ENCODE measurements at places on chromosomes 7 and 10. TPM values are rescaled to one million over a fixed set of nuclear protein-coding genes. Genes with fewer than 3 reads are reported as not detected.
A peak's percentile ranks its signal among the peaks of the same experiment; 100 is the strongest.

DNA sequence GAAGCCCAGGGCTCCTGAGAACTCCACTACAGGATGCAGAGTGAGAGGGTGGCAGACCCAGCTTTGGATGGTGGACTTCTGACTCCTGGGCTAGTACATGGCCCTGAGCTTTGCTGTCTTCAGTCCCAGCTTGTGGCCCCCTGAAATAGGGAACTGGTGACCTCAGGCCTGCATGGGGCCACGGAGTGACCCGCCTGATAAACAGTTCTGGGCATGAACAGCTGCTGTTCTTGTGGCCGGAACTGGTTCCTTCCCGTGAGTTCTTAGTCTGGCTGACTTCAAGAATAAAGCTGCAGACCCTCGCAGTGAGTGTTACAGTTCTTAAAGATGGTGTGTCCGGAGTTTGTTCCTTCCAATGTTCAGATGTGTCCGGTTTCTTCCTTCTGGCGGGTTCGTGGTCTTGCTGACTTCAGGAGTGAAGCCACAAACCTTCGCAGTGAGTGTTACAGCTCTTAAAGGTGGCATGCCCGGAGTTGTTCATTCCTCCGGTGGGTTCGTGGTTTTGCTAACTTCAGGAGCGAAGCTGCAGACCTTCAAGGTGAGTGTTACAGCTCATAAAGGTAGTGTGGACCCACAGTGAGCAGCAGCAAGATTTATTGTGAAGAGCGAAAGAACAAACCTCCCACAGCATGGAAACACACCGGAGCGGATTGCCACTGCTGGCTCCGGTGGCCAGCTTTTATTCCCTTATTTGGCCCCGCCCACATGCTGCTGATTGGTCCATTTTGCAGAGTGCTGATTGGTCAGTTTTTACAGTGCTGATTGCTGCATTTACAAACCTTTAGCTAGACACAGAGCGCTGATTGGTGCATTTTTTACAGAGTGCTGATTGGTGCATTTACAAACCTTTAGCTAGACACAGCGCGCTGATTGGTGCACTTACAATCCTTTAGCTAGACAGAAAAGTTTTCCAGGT, 268.0 kb downstream of the ZEB1 start:
- DNase-seq = no peak

DNA sequence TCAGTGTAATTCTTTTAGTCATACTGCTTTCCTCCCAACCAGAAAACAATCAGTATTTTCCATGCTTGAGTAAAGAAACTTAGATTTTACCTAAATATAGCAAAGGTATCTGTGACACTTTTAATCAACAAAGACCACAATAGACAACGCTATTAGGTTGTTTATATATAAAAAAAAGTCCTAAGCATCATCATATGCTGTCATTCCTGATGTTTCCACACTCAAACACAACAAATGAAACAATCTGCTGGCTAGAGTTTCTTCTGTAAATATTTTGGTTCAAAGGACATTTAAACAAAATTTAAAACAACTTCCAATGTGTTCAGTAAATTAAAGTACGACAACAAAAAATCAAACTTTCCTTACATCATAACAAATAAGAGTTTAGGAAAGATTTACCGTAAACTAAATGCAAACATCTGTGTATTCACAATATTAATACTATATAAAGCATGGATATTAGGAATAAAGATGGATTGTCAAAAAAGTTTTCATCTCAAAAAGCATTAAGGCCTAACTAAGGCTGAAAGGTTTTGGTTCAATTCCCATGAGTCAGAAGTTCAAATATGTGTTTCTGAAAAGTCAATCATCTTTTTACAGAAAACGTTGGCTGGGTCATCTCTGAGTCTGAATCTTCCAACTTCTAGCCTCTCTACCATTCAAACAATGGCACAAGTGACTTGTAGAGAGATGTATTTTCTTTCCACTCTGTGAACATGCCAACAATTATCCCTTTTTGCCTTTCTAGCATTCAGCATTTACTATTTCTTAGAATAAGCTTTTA, 157.1 kb downstream of the CRPPA start:
- no peak for DNase-seq

The CASP2 gene
- total RNA-seq = 18.3 TPM

GRCh38 chr7:30176463-30177109, 41.8 kb downstream of the MTURN start:
- no peak for DNase-seq

The ZNRF2 gene
- 13.1 TPM for total RNA-seq

- peak; percentile 67 for DNase-seq
Measured at GRCh38 chr10:89327803-89328441, at the start of gene IFIT3. TSS of gene IFIT3 (plus strand) at chr10:89327997. CDS start at chr10:89328074, 77 bp downstream.

The TBC1D12 gene
- 15.7 TPM for total RNA-seq

The STEAP1 gene
- 5.0 TPM for total RNA-seq

The ARHGAP12 gene
- 26.0 TPM for total RNA-seq

The ANXA8 gene
- total RNA-seq = 415 TPM

The ZNF775 gene
- 2.3 TPM for total RNA-seq

GRCh38 chr7:138029126-138029525, 27.2 kb upstream of the CREB3L2 start:
- no peak for DNase-seq

GRCh38 chr10:101301111-101301731, 52.7 kb upstream of the BTRC start:
- peak; percentile 64 for DNase-seq

The SDK1 gene
- total RNA-seq = 2.0 TPM

The NAT16 gene
- total RNA-seq = not detected

GRCh38 chr10:23786594-23786993, 347.7 kb downstream of the OTUD1 start:
- no peak for DNase-seq

GRCh38 chr10:23095966-23096801, 805 bp downstream of the MSRB2 start:
- peak; percentile 54 for DNase-seq

GRCh38 chr7:157622408-157623205, 285.8 kb downstream of the DNAJB6 start:
- no peak for DNase-seq

DNA sequence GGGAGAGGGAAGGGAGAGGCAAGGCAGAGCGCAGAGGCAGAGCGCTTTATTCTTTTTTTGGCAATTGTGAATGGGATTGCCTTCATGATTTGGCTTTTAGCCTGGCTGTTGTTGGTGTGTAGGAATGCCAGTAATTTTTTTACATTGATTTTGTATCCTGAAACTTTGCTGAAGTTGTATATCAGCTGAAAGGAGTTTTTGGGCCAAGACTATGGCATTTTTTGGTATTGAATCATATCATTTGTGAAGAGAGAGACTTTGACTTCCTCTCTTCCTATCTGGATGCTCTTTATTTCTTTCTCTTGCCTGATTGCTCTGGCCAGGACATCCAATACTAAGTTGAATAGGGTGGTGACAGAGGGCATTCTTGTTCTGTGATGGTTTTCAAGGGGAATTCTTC, 291.3 kb downstream of the REEP3 start:
- no peak for DNase-seq

DNA sequence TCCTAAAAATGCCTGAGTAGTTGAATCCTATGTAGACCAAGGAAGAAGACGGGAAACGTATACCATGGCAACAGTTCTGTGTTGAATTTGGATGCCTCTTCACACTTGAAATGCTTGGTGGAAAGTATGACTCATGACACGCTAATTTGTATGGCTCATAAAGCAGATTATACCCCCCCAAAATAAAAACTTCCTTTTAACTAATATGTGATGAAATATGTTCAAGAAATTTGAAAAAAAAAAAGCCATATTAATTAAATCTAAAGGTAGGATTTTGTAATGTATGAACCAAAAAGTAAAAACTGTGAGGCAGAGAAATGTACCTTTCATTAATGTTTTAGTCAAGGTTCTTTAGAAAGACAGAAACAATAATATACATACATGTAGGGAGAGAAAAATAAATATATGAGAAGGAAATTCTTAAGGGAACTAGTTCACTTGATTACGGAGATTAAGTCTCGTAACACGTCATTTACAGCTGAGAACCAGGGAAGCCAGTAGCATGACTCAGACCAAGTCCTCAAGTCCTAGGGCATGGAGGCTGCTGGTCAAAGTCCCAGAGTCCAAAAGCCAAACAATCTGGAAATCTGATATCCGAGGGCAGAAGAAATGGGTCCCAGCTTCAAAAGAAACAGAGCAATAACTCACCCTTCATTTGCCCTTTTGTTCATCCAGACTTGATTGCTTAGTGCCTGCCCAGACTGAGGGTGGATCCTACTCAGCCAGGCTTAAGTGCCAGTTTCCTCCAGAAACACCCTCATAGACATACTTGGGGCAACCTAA, 485.1 kb downstream of the SEMA3D start:
- DNase-seq = peak; percentile 36

- no peak for DNase-seq
Measured at GRCh38 chr7:112302566-112302965, 96.1 kb downstream of the ZNF277 start.

GRCh38 chr10:90289037-90289436, 568.8 kb downstream of the HTR7 start:
- DNase-seq = peak; percentile 30

DNA sequence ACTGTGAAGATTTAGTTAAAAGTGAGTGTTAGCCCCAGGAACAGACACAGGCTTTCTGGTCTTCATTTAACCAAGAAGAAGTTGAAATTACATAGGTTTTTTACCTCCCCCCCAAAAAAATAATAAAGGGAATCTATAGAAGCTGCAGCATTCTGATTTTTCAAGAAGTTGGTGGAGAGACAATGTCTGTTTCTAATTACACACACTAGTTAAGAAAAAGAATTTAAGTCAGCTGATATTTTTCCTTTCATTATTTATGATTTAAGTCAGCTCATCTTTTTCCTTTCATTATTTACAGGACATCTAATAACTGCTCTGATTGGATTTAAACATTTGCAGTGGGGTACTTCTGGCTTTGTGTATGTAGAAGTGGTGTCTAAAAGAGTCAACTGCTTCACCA, 201.4 kb upstream of the NRP1 start:
- no peak for DNase-seq

DNA sequence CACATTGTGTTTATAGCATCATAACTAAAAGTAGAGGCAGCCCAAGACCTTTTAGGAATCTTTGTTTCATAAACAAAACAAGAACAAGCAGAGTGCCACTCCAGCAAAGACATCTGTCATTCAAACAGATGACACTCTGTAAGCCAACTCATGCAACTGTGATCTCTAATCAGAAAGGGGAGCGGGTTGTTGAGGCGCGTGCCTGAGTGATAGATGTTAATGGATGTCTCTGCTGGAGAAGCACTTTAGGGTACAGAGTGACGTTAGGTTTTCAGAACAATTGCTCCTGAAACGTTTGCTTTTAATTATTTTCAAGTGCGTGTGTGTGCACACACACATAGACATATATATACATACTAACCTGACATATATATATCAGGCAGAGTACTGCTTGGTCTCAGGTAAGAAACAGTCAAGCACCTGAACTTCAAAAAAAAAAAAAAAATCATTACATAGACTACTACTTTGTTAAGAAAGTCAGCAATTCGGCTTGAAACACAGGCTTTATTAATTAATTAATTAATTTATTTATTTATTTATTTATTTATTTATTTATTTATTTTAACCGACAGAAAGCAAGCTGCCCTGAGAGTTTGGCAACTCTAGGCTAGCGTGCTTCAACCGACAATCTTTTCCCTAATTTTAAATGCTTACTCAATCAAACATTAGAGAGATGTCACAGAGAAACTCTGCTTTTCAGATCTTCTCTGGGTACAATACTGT, 109.1 kb downstream of the POU6F2 start:
- DNase-seq = no peak

GRCh38 chr10:299969-300368, 164.7 kb downstream of the ZMYND11 start:
- DNase-seq = no peak

DNA sequence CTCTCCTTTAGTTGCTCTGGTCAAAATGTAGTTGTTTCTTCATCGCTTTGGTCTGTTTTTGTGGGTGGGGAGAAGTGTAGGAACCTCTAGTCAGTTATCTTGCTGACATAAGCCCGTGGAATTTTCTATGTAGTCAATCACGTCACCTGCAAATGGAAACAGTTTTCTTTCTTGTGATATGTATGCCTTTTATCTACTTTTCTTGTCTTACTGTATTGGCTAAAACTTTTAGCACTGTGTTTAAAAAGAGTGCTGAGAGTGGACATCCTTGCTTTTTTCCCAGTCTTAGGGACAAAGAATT, 42.3 kb downstream of the AKR1E2 start:
- no peak for DNase-seq

The WNT8B gene
- not detected for total RNA-seq

The IFIT1 gene
- total RNA-seq = 0.50 TPM

DNA sequence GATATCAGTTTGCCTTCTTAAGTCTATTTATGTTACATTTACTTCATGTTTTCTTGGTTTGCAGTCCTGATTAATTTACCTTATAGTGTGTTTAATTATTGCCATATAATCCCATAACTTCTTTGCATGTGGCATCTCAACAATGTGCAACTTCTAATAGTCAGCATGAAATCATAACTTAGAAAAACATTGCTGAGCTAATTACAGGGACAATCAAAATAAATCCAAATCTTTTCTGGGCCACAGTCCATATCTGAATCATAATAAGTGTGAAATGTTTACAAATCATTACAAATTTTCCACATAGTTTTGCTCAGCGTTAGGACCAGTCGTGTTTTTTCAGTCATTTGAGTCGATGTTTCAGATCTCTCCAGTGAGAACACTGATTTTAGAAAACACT, 29.1 kb upstream of the CABCOCO1 start:
- DNase-seq = peak; percentile 14

The LDB3 gene
- 0.13 TPM for total RNA-seq

DNA sequence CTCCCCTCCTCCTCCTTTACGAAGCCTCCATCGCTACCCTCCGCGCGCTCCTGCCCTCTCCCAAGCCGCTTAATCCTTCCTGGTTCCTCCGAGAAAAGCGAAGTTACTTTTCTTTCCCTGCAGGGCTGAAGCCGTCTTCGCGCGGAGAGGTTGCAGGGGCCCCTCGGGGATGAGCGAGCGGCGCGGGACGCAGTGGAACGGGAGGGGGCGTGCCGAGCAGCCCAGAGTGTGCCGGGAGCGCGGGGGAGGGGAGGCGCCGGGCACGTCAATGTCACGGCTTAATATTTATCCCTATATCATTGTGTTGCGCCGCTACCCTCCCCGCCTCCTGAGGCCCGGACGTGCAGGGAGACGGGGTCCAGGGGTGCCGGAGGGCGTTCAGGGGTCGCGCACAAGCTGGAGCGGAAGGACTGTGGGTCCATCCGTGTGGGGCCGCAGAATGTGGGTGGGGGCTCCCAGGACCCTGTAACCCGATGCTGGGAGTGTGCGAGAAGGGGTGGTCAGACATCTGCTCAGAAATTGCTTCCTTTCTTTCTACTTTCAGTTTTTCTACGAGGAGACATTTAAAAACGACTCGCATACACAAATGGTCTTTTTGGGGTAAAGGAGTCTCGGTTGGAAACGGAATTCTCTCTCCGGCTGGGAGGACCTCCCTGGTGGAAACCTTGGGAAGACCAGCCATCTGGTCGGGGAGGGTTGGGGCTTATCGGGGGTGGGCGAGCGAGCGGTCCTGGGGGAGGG, 2.4 kb downstream of the CDK6 start:
- peak; percentile 76 for DNase-seq

The PRKCQ gene
- total RNA-seq = 5.3 TPM
